ENCODE measurements at places on chromosomes 1 and 21. TPM values are rescaled to one million over a fixed set of nuclear protein-coding genes. Genes with fewer than 3 reads are reported as not detected.

GRCh38 chr1:51063121-51063520 lies 38.9 kb upstream of the C1orf185 start:
- DNase-seq = no peak

DNA sequence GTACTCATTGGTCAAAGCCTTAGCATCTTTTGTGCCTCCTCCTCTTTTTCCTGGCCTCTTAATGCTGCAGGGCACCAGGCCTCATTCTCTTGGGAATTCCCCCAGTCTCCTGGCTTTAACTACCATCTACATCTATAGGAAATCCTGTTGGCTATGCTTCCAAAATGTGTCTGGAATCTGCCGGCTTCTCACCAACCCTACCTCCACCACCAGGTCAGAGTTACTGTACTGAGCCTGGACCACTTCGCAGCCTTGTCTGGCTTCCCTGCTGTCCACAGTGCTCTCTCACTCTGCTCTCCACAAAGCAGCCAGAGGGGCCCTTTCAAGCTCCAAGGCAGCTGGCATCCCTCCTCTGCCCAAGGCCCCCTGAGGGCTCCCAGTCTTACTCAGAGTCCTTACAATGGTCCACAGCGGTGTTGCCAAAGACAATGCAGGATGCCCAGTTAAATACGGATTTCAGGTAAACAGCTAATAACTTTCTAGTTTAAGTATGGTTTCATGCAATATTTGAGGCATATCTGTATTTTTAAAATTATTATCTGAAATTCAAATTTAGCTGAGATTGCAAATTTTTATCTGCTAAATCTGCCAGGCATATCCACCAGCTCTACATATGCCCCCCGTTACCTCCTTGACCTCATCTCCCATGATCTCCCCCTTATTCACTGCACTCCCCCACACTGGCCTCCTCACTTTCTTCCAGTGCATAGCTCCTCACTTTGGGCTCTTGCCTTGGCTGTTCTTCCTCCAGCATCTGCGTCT lies 34.5 kb upstream of the FAM163A start:
- no peak for DNase-seq

- no peak for DNase-seq
Observed at GRCh38 chr1:109969146-109969829, 15.3 kb upstream of the AHCYL1 start.

DNA sequence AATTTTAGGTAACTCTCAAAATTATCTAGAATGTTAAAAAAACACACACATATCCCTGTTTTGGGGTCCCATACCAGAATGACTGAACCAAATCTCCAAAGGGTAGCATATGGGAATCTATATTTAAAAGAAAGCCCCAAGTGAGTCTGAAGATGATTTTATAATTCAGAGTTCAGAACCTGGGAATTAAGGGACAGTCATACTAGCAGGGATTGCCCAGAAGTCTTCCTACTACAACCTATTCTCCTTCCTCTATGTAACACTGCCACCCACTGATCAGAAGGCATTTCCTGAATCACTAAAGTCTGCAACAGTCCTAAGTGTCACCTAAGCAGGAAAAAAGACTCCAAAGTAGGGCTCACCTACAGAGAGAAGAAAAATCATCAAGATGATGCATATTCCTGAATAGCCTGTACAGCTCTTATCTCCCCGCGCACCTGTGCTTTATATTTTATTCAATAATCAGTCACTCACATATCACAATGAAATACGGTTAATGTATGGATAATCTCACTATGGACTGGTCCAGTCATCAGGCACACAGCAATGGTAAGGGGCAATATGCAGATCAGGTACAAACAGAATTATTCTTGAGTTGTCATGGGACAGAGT lies 4.9 kb downstream of the RGS1 start:
- DNase-seq = peak; percentile 42

DNA sequence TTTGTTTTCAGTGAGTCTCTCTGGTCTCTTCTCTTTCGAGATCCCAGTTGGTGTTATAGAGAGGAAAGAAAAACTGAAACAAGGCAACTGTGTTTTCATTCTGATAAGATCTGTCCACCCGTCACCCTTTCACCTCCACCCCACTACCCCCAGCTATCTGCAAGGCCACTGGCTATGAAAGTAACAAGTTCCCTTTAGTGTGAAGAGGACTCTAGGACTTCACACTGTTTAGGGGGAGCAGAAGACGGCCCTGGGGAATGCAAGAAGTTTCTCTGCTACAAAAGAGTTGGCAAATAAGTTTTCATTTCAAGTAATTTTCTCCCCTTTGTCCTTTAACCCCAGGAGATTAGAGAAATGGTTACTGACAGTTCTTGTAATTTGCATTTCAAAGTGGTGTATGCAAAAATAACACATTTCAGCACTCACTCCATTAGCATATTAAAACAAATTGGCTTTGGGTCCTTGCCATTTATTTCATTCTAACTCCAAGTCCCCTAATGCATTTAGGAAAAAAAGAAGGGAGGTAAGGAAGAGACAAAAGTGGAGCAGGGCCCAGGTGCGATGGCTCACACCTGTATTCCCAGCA lies 79.6 kb upstream of the PPM1J start:
- no peak for DNase-seq

DNA sequence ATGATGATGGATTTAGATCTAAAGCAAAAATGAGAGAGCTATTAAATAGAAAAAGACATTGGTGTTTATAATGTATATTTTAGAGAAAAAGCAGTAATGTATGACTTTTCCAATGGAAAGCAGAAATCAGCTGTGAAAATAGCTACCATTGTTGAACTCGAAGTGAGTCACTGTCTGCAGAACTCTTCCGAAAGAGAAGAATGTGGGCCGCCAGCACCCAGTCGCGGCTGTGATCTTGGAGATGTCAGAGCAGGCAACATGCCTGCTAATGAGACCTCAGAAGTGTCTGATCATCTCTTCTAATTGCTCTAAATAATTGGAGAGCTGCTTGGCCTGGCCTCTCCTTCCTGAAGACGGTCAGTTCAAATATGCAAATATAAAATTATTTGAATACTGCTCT lies 333.6 kb upstream of the RUNX1 start:
- DNase-seq = no peak

GRCh38 chr1:8019229-8019620 lies 6.9 kb downstream of the ERRFI1 start:
- no peak for DNase-seq

DNA sequence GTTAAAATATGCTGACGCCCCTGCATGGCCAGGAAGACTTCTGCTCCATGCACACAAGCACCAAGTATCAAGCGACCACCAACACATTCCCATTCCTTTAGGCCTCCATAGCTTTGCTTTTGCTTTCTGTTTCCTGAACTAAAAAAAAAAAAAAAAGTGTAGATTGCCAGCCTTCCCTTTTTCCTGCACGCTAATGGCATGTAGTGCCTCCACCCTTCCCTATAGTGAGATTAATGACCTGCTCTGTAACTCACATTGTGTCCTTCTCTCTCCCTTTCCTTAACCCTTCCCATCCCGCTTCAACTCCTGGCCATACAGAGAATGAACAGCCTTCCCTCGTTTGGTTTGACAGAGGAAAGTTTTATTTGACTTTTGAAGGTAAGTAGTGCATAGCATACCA lies 57.1 kb upstream of the DYNLT5 start:
- DNase-seq = peak; percentile 23

GRCh38 chr1:57431400-57431799 lies 7.5 kb upstream of the DAB1 start:
- peak; percentile 28 for DNase-seq

- peak; percentile 22 for DNase-seq
Observed at GRCh38 chr1:57464756-57465155, 40.9 kb upstream of the DAB1 start.

DNA sequence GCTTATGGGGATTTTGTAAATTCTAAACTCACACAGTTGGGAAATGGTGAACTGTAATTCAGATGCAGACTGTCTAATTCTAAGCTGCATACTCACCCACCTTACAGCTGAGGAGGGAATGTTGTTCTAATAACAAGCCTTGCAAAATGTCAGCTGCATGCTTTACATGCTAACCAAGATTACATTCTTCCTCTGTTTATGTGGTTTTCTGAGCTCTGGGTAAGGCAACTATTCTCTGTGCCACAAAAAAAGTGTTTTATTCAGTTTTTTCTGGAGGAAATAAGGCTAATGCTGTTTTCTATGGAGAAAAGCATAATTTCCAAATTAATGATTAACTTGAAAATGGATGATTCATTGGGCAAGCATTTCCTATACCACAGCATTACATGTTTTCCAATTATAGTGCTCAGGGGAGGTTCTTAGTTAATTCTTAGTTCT lies 64.9 kb downstream of the RGS13 start:
- no peak for DNase-seq

- no peak for DNase-seq
Observed at GRCh38 chr1:218421531-218421930, 76.4 kb downstream of the TGFB2 start.

DNA sequence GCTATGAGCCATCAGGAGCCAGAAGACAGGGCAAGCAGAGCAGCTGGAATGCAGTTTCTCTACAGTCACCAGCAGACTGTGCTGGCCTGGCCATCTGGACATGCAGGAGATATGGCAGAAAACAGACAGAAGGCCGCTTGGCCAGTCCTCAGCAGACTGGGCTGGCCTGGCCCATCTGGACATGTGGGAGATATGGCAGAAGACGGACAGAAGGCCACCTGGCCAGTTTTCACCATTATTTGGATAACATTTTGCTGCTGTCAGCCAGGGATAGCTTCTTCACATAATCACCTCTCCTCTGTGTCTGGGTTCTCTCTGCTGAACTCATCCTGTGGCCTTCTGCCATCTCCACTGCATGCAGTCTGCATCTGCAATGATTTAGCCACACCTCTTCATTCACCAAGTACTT lies 25.0 kb upstream of the CACYBP start:
- DNase-seq = no peak

- DNase-seq = no peak
Observed at GRCh38 chr1:17190010-17190995, 14.6 kb upstream of the PADI1 start.

- no peak for DNase-seq
Observed at GRCh38 chr1:221779771-221780170, 37.9 kb upstream of the DUSP10 start.

DNA sequence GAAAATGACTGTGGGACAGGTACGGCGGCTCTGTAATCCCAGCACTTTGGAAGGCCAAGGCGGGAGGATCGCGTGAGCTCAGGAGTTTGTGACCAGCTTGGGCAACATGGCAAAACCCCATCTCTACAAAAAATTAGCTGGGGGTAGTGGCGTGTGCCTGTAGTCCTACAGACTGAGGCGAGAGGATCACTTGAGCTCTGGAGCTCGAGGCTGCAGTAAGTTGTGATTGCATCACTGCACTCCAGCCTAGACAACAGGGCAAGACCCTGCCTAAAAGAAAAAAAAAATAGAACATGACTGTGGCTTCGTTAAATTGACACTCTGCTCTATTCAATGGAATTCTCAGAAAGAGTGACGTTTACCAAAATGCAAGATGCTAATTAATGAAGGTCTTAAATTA lies 3.9 kb upstream of the DBT start:
- DNase-seq = no peak

DNA sequence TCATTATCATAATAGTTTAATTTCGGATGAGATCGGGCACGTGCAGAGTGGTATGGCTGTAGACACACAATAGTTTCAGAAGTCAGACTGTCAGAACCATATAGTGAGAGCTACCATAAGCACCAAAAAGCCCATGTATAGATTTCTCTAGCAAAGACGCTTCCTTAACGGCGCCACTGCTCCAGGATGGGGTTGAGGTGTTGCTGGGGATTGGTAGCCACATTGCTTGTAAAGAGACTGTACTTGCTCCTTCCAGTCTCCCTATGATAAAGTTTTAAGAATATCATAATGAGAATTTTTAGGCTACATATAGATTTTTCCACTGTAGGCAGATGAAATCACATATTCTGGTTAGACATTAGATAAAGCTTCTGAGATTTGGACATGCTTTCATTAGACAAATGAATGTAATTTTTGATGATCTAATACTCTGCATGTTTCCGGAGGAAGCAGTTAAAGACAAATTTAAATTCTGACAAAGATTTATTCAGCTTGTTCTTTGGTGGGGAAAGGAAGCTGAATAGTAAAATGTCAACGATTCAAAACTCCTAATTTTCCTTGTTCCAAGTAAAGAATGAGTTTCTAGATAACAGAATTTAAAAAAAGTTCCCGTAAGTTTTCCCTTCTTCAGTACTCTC lies 77.7 kb downstream of the MAP3K7CL start:
- no peak for DNase-seq

GRCh38 chr1:186903374-186904136 lies 74.8 kb downstream of the PLA2G4A start:
- DNase-seq = no peak

DNA sequence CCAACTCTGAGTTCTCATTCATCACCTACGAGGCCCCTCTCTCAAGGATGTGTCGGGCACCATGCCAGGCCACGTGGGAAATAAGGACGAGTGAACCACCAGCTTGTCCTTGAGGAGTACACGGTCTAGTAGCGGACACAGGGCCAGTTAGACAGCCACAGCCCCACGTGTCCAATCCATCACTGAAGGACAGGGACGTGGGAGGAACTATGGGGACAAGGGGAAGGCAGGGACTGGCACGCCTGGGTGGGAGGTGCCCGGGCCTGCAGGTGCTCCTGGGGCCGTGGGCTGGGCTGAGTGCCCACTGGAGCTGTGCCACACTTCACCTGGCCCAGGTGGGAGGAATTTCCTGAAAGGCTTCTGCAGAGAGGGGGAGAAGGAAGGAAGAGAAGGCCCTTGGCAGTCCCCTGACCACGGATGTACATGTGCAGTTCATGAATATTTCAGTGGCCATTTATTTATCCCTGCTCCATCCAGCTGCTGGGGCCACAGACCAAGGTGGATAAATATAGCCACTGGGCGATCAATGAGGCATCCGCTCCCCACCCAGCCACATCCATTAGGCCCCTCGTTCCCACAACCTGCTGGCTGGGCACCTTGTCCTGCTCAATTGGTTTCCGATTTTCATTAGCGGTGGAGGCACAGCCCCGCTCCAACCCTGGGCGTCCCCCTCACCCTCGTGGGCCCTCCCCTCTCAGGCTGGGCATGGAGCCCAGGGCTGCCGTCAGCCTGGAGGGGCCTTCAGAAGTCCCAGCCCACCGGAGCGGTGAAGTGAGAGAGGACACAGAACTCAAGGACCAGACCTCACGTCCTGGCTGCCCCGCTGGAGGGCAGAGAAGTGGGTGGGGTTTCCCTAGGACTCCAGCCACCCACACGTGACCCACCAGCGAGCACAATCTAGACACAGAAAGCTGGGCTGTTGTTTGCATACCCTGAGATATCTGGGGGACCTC lies 59.5 kb downstream of the CASZ1 start:
- peak; percentile 78 for DNase-seq

DNA sequence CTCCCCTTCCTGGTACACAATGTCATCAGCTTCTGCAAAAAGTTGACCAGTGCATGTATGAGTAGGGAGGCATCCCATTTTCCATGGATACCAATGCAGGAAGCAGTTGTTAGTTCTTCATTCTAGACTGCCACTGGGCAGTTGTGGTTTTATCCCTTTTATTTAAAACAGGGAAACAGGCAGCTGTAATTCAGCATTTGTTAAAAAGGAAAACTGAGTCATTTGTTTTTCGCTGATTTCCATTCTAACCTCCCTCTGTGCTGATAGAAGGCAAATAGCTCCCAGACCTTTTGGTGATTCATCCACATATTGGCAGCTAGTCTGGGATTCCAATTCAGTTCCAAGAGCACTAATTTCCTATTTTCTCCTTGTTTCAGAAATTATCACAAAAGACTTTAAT lies 21.1 kb upstream of the ABCA4 start:
- no peak for DNase-seq

Gene PLA2G2D
- polyA plus RNA-seq = 0.06 TPM

Gene S100A1
- polyA plus RNA-seq = 0.91 TPM

Gene MAGOH
- 83.0 TPM for polyA plus RNA-seq

Gene DNTTIP2
- polyA plus RNA-seq = 79.9 TPM

Gene IVL
- 0.52 TPM for polyA plus RNA-seq

Gene PRPF38B
- polyA plus RNA-seq = 38.3 TPM

Gene RNF19B
- polyA plus RNA-seq = 65.9 TPM

Gene MAP3K7CL
- 15.1 TPM for polyA plus RNA-seq

Gene SYF2
- 83.5 TPM for polyA plus RNA-seq
